Activated CD8-positive, alpha-beta T cell treated with anti-CD3 and anti-CD28 coated beads, Interleukin-2, amount 10 ng/mL, durations not matched to agents 7 days and 5 days (primary cell): ENCODE measurements at places on chromosomes 4 and X. TPM values are rescaled to one million over a fixed set of nuclear protein-coding genes. Genes with fewer than 3 reads are reported as not detected.

Gene SYN1
- total RNA-seq, result 0.58 TPM

Gene GPR119
- total RNA-seq, result not detected

Gene CCSER1
- not detected for total RNA-seq

Gene SRPX
- 1.2 TPM for total RNA-seq
